ENCODE measurements at places on chromosomes 3 and 15. TPM values are rescaled to one million over a fixed set of nuclear protein-coding genes. Genes with fewer than 3 reads are reported as not detected.

DNA sequence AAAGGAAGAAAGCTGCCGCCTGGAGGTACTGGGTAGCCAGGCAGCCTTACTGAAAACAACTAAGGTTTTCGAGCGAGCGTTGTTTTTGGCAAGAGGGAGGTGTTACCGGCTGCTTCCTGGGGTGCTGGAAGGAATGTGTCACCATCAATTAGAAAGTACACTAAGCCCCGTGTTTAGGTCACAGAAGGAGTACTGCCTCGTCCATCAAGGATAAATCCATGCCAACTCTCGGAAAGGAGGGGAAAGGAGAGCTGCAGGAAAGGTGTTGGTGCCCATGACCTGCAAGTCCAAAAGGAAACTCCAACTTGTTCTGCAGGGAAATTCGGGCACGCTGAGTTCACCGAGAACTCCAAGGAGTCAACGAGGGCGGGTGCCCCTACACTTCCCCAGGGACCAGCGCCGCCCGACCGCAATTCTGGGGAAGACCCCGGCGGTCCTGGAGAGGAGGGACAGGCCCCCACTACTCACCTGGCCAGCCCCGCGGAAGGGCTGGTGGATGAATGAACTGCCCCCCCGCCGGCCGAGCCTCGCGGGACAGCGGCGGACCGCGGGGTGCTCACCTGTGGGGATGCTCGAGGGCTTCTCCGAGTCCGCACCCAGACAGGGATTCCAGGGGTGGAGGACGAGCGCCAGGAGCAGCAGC is 542 bp downstream of the PLOD2 start:
- no peaks in the 10 kb centered on the region for H3K36me3 ChIP-seq
- no peaks in the 10 kb centered on the region for H3K4me1 ChIP-seq
- H3K4me3 ChIP-seq = peak overlapping the region; percentile 86
- peak; percentile 87 for DNase-seq

- H3K27ac ChIP-seq = peak overlapping the region; percentile 20
- no peaks in the 10 kb centered on the region for H3K36me3 ChIP-seq
- DNase-seq = no peak
- no peaks in the 10 kb centered on the region for H3K4me1 ChIP-seq
- H3K27me3 ChIP-seq = no peaks in the 10 kb centered on the region
Observed at GRCh38 chr15:77506311-77507142, 85.8 kb downstream of the HMG20A start.

Gene CPLX3
- not detected for total RNA-seq

Gene MEIS2
- total RNA-seq = 50.9 TPM

Gene PRKAR2A
- 49.9 TPM for total RNA-seq

DNA sequence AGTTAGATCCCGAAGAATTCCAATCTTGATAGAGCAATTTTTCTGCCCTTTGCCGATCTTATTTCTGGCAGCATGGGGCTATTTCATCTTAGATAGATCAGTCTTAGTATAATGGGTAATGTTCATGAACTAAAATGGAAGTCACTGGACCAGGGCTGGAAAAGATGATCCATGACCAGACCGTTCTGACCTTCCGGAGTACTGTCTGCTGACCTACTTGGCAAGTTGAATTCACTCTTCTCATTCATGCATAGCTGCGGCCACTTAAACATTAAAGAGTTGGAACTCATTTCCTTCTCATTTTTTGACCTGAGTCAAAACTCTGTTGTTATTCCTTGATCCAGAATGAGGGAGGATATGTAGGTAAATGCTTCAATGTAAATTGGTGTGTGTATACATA is 32.5 kb downstream of the GMNC start:
- no peaks in the 10 kb centered on the region for H3K27me3 ChIP-seq
- no peak overlapping the region for H3K4me3 ChIP-seq
- H3K27ac ChIP-seq = no peak overlapping the region
- H3K4me1 ChIP-seq = no peaks in the 10 kb centered on the region

GRCh38 chr3:22372292-22373062 is 621.5 kb upstream of the ZNF385D start:
- peaks cover 5% of the 10 kb centered on the region for H3K27me3 ChIP-seq
- H3K36me3 ChIP-seq = no peaks in the 10 kb centered on the region
- peak; percentile 65 for DNase-seq
- H3K27ac ChIP-seq = no peak overlapping the region
- no peak overlapping the region for H3K4me3 ChIP-seq
- no peaks in the 10 kb centered on the region for H3K4me1 ChIP-seq

Gene P2RY14
- total RNA-seq = 2.4 TPM
